ENCODE measurements at places on chromosomes 4 and X.

DNA sequence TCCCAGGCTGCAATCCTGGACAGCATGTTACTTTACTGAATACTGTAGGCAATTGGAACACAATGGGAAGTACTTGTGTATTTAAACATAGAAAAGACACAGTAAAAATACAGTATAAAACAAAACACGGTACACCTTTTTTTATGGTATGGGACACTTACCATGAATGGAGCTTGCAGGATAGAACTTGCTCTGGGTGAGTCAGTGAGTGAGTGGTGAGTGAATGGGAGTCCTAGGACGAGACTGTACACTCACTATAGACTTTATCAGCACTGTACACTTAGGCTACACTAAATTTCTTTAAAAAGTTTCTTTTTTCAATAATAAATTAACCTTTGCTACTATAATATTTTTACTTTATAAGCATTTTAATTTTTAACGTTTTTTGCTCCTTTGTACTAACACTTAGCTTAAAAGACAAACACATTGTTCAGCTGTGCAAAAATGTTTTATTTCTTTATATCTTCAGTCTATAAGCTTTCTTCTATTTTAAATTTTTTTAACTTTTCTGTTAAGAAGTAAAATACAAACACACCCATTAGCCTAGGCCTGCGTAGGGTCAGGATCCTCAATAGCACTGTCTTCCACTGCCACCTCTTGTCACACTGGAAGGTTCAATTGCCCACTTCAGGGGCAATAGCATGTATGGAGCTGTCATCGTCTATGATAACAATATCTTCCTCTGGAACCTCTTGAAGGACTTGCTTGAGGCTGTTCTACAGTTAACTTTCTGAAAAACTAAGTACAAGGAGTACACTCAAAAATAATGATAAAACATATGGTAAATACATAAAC lies 293.5 kb upstream of the FSTL5 start:
- DNase-seq, result no peak

GRCh38 chrX:105167233-105167632 lies 53.3 kb downstream of the TEX13A start:
- DNase-seq, result no peak

GRCh38 chr4:80173401-80173800 lies 23.9 kb upstream of the PRDM8 start:
- DNase-seq, result peak; percentile 84

DNA sequence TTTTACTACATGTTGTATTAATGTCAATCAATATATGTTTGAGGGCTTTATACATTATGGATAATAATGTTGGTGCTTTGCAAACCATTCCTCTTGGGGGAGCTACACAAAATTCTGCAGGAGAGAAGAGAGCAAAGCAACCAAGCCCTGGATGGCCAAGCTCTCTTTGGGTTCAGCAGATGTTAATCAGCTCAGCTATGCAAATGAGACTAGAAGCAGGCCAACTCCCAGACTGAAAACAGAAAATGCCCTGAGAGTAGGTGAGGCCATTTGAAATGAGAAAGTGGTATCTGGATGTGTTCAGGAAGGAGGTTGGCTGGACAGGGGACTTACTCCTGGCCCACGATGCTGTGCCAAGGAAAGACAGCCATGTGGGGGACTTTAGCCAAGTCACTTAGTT lies 387.0 kb downstream of the BCOR start:
- DNase-seq, result no peak

GRCh38 chr4:15659768-15660570 lies 4.8 kb upstream of the FBXL5 start:
- peak; percentile 23 for DNase-seq

GRCh38 chr4:87428979-87429378 lies 6.6 kb downstream of the NUDT9 start:
- DNase-seq, result no peak

GRCh38 chrX:133796282-133796681 lies 189.1 kb downstream of the GPC3 start:
- DNase-seq, result no peak

DNA sequence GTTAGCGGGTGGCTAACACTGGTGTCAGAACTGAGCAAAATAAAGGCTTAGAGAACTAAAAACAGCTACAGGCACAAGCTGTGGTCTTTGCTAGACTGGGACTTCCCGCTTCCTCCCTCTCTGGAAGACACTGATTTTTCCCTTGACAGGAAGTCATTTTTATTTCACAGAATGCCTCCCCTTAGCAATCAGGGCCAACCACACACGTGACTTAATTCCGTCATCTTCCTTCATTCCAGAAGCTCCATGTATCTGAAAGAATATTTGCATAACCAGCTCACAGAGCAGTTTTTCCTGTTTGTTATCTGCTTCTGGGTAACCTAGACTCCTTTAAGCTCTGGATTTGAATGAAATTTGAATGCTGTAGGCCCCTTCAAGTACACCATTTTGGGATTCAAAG lies 327.5 kb upstream of the FRG1 start:
- no peak for DNase-seq

- no peak for DNase-seq
Measured at GRCh38 chrX:57134702-57135101, 2.5 kb downstream of the SPIN2A start.

DNA sequence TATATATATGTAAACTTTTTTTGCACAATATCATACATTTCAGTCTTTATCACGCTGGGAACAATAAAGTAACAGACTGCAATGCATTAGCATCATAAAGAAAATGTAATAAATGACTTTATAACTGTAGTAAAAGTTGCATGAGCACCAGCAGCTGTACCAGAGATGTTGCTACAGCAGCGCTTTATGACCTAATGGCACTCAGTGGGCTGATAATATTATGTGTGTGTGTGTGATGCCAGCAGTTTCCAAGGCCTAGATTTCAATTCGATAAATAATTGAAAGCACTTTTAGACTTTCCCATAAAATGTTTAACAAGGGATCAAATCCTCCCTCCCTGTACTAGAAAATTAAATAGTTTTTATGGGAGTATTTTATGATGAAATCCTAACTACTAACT lies 367.6 kb upstream of the AGA start:
- DNase-seq, result no peak

DNA sequence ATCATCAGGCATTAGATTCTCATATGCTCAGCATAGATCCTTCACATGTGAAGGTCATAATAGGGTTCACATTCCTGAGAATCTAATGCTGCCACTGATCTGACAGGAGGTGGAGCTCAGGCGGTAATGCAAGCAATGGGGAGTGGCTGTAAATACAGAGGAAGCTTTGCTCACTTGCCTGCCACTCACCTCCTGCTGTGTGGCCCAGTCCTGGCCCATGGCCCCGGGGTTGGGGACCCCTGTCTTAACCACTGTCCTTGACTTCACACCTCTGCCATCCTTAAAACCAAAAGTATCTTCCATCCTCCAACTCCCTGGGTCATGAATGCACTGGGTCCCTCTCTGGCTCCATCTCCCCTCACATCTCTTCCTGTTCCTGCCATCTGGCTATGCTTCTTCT lies 129.1 kb downstream of the HMX1 start:
- no peak for DNase-seq

DNA sequence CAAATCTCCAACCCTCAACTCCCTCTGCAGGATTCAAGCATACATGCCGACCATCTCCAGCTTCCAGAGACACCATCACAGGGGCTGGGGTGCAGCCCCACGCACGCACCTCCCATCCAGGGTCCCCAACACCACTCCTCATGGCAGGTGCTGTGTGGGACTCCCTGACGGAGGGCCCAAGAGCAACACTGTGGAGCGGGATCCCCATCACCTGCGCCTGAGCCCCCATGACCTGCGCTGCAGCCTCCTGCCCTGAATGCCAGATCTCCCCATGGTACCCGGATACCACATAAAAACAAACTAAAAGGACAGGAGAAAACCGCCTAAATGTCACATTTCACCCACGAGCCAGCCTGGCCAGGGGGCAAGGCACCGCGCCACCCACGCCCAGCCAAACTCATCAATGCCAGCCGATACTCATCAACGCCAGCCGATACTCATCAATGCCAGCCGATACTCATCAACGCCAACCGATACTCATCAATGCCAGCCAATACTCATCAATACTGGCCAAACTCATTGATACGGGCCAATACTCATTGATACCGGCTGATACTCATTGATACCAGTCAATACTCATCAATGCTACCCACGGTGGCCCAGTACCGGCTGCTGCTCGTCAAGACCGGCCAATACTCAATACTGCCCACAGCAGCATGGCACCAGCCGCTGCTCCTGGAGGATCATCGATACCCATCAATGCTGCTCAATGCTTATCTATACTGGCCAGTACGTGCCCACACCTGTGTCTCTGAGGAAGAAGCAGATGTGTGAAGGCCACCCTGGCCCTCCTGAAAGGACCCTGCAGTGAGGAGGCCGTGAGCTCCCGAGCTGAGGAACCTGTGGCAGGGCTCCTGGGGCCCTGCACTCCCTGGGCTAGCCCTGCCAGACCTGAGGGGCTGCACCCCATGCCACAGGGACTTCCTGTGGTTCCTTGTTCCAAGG lies 6.2 kb downstream of the CTBP1 start:
- DNase-seq, result no peak

DNA sequence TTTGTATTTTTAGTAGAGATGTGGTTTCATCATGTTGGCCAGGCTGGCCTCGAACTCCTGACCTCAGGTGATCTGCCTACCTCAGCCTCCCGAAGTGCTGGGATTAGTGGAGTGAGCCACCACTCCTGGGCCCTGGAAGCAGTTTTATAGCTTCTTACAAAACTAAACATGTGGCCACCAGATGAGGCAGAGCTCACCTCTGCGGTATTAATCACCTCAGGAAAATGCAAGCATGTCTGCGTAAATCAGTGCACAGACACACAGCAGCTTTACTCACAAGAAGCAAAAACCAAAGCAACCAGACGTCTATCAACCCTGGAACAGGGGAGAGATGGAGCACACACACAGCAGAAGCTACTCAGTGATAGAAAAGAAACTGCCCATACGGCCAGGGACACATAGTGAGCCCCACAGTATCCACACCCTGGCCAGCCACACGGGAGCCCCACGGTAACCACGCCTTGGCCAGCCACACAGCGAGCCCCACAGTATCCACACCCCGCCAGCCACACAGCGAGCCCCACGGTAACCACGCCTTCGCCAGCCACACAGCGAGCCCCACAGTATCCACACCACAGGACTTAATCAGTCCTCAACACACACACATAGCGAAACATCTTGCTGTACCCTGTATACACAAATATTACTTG lies 30.2 kb downstream of the PPP2R3B start:
- DNase-seq, result peak; percentile 96

- no peak for DNase-seq
Measured at GRCh38 chr4:3239998-3240920, 8.7 kb upstream of the MSANTD1 start.

GRCh38 chr4:174284487-174284886 lies 776 bp downstream of the CEP44 start:
- DNase-seq, result no peak

- no peak for DNase-seq
Measured at GRCh38 chrX:135944486-135944885, 29.3 kb downstream of the MMGT1 start.

DNA sequence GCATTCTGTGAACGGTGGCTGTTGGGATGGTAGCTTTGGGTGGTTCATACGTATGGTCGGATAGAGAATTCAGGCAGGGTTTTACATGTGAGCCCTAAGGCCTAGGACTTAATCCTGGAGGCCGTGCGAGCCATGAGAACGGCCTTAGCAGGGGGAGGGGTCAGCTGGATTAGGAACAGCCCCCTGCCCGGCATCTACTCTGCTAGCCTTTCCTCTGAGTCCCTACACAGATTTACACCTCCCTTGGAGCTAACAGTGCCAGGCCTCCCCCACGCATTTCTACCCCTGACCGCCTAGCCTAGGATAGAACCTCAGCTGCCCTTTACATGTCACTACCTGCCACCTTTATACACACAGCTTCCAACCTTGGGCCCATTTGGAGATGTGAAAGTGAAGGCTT lies 7.1 kb downstream of the PRAF2 start:
- no peak for DNase-seq

DNA sequence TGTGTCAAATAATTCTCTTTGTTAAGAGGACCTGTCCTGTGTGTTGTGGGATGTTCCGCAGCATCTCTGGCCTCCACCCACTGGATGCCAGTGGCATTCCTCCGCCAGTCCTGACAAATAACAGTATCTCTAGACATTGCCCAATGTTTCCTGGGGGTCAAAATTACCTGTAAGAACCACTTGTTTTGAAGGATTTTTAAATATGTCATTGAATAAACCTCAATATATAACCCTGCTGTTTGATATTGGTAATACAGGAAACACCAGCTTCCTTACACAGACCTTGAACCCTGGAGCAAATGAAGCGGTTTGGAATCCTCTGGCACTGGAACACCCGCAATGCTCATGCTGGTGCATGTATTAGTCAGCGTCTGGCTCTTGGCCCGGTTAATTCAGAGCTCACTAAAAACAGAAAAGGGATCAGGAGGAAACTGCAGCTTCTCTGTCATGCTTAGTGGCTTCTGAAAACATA lies 101.3 kb downstream of the TBL1X start:
- DNase-seq, result peak; percentile 88

DNA sequence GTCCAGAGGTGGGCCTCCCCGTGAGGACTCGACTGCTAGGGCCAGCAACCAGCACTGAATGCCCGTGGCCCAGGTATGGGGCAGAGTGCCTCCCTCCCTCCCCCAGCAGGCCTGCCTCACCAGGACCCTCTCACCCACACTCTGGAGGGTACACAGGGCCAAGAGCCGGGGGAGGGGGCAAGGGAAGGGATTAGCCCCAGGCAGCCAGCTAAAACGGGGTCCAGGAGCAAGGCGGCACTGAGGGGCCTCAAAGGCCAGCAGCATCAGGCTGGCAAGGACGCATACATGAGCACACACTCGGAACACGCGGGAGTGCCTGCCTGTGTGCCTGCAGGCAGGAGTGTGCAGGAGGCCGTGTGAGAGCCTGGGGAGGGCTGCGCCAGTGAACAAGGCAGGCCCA lies 18.3 kb upstream of the DUSP9 start:
- no peak for DNase-seq
